ENCODE measurements at places on chromosomes 7 and 10.

- DNase-seq: no peak
Observed at GRCh38 chr7:139651914-139652313, 125.9 kb downstream of the HIPK2 start.

GRCh38 chr7:876972-877311, 588 bp downstream of the GET4 start:
- DNase-seq: no peak

- DNase-seq: no peak
Observed at GRCh38 chr7:28293527-28293835, 112.9 kb upstream of the JAZF1 start.

DNA sequence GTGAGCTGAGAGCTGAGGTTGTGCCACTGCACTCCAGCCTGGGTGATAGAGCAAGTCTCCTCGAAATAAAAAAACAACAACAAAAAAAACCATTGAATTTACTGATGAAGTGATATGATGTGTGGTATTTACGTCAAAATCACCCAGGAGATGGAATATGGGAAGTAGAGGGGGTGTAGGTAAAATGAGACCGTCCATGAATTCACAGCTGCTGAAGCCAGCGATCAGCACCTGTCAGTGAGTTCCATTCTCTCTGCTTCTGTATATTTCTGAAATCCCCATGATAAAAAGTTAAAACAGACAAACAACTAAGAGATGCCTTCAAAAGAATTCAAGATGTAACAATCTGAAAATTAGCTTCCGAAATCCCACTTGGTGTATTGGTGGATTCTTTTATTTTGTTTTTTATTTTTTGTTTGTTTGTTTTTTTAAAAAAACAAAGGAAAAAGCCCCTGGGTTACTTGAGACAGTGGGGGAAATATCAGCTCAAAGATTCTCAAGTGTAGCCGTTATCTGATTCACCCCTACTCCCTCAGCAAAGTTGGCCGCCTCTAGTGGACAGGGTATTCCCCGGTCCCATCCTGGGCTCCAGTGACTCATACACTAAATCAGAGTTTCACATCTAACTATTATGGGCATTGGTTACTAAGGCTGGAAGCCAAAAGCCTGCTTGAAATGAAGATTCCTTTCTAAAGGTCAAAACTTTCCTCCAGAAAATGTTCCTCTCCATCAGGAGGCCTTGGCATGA, 76.4 kb downstream of the MAP3K8 start:
- no peak for DNase-seq

DNA sequence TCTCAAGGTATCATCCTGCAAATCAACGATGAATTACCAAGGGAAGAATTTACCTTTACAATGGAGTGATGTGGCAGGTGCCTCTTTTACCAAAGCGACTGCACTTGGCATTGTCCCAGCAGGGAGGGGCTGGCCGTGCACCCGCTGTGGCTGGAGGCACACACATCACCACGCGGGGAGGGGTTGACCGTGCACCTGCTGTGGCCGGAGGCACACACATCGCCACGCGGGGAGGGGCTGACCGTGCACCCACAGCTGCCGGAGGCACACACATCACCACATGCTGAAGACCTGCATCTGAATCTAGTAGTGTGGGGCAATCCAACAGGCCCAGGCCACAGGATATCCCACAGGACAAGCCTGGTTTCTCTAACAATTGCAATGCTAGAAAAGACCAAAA, 493.5 kb downstream of the DNAJB6 start:
- DNase-seq: no peak

DNA sequence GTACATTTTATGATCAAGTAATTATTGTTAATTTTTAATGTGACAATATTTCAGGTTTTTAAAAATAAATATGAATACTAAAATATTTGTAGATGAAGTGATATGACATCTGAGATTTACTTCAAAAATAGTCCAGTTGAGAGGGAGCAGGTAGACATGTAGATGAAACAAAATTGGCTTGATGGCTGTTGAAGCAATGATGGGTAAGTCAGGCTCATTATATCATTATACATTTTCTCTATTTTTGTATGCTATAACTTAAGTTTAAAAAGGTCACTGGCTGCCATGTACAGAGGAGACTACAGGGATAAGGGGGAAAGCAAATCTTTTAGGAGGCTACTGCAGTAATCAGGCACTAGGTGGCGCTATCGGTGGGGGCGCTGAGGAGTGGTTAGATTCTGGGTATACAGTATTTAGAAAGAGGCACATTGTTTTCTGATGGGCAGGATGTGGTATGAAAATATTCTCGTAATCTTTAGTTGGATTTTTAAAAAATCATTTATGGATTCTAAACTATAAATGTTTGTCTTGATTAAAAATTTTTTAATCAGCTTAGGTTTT, 189.8 kb upstream of the IMMP2L start:
- DNase-seq: peak; percentile 24

DNA sequence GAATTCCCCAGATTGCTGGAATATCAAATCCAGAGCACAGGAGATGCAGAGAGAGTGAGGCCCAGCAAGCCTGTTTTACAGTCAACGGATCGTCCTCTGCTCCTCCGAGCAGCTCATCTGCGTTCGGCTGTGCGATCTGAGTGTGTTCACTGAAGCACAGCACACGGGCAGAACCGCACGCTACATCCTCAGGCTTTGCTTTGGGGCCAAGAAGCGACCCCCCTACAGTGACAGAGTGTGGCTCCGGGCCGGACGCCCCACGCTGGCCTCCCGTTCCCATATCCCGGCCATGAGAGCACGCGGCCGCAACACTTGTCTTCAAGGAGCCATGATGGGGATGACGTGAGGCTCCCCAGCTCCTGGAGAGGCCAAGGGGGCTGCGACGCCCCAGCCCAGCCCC, 431.4 kb downstream of the DNAJB6 start:
- no peak for DNase-seq

DNA sequence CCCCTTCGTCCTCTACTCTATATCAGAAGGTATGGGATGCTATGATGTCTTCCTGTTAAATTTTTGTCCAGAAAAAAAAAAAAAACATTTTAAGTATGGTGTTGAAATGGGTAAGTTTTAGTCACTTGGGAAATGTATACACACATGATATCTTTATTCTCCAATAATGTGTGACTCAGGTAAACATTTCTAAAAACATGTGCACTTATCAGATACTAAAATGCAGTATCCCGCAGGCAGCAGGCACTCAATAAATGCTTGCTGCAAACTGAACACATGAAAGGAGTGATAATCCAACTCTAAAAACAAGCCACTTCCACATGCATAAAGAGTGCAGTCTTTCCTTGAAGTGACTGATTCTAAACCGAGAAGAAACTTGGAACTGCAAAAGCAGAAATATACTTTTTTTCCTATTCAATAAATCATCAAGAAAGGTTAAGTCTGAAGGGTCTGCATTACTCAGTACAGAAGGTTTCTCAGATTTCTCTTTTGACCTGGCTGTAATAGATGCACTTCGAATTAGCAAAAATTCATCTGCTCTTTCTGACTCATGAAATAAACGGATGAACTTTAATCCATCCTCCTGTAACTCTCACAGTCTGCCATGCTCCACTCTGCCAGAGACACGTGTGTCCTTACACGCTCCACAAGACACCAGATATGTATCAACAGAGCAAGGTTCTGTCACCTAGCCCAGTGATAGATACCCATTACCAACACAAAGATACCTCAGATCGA, 84.0 kb downstream of the HIPK2 start:
- no peak for DNase-seq

GRCh38 chr7:31991846-31992245, 78.4 kb downstream of the PDE1C start:
- DNase-seq: no peak

- DNase-seq: no peak
Observed at GRCh38 chr10:20271490-20271889, 455.3 kb downstream of the PLXDC2 start.

DNA sequence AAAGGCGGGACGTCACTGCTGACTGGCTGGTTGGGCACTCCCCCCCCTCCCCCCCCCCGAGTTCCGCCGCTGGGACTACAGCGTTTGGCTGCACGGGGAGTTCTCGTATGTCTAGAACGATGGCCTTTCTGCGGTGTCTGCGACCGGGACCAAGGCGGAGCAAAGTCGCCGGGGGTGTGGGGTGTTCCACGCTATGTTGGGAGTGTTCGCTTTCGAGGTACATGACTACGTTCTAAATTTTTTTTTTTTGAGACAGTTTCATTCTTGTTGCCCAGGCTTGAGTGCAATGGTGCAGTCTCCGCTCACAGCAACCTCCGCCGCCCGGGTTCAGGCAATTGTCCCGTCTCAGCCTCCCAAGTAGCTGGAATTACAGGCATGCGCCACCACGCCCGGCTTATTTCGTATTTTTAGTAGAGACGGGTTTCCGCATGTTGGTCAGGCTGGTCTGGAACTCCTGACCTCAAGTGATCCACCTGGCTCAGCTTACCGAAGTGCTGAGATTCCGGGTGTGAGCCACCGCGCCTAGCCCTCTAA, 573 bp upstream of the IDI1 start:
- no peak for DNase-seq

GRCh38 chr7:44101966-44102845, 1.9 kb upstream of the AEBP1 start:
- DNase-seq: no peak

DNA sequence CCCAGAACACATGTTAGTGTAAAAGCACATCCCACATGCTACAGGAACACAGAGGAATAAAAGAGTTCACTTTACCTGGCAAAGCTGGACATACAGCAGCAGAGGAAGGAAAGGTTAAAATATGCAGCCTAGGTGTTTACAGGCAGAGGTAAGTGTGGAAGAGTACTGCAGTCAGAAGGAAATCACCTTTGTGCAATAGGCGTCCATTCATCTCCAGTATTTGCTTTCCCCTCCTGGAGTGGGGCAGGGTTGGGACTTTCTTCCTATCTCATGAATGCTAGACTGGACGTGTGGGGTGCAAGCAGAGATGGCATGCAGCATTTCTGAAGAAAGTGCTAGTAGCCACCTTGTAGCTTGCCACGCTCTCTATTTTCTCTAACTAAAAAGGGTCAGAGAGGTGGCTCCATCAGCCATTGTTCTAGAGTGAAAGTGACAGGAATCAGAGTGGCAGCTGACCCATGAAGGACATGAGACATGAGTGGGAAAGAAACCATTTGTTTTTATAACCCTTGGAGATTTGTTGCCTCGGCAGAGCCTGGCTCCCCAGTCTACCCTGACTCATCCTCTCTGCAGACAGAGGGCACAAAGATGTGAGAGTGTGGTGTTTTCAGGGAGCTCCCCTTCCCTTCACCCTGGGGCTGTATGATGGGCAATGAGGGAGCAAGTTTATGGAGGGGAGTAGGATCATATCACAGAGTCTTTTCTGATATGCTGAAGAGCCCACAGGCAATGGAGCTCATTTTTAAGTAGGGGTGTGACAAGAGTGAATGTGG, 101.2 kb upstream of the SEC61G start:
- DNase-seq: no peak

DNA sequence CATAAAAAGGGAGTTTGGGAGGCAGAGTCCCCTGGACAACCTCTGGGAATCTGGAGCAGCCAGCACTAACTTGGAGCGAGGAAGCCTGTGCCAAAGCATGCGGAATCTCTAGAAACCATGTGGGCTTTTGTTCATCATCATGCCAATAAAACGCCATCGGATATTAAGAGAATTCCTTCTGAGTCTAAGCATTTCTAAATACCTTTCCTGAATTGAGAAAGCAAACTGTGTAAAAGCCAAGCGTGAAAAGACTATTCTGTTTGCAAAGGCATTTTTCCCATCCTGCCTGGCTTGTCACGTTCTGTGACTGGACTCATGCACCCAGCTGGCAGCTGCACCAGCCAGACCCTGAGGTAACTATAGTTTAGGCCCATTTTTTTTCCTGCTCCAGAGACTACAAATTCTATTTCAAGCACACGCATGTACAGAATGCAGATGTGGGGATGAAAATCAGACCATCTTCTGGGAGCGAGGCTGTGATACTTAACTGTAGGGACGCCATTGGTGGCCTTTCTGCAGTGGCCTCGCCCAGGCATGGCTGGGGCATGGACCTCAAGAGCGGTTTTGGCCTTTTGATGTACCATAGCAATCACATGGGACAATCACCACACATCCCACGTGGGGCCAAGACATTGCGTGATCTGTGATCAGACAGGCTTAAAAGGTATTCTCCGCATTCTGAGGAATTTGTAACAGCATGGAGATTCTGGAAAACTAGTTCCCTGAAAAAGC, 218.9 kb downstream of the KIAA1217 start:
- no peak for DNase-seq

- DNase-seq: no peak
Observed at GRCh38 chr7:106039486-106040060, 72.5 kb downstream of the SYPL1 start.

- no peak for DNase-seq
Observed at GRCh38 chr10:132311338-132311939, 3.7 kb upstream of the STK32C start.

GRCh38 chr10:9294132-9294663, 1239.7 kb downstream of the GATA3 start:
- no peak for DNase-seq

- no peak for DNase-seq
Observed at GRCh38 chr7:83451501-83452045, 197.4 kb downstream of the SEMA3E start.

GRCh38 chr10:91111060-91111459, 109.4 kb upstream of the PCGF5 start:
- no peak for DNase-seq

GRCh38 chr10:104910712-104911111, 269.6 kb downstream of the SORCS3 start:
- DNase-seq: no peak

DNA sequence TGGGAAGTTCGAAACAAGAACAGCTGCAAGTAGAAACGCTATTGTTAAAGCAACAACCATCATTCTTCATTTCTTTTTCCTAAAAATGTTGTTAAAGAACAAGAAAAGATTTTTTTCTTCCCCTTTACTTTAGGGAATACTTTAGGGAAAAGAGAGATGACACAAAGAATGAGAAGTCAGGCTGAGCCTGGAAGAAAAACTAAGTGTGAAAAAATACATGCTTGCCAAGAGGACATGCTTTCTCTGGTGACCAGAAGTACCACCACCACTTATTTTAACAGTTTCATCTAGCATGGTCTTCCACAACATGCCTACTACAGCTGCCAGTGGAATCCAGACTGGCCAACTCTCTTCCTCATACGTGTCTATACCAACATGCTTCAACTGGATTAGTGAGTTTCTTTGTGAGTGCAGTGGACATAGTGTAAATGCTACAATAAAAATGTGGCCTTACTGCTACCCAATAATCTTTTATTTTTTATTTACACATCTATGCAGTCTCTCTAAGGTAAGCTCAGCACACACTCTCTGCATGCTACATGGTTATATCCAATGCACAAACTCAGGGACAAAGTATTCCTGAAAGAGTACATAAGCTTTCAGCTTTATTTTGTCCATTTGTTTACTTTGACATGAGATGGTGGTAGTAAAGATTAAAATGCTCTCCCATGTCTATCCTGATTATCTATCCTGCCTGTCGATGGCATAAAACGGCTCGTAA, 196.2 kb downstream of the TAX1BP1 start:
- DNase-seq: no peak
